ENCODE measurements at places on chromosomes 6 and 20.
A peak's percentile ranks its signal among the peaks of the same experiment; 100 is the strongest.

DNA sequence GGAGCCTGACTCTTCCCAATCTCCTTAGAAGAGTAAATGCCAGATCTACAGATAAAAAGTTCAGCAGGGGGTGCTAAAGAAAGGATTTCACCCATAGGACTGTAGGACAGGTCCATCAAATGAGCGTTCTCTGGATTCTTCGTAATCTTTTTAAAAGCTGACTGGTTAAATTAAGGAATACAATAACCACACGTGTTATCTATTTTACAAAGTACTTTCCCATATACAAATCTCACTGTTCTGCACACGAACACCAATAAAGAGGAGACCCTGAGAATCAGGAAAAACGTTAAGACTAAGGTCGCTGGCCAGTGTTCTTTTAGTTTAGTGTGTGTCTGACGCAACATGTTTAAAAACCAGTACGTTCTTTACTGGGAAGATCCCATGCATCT is 542 bp downstream of the TUBE1 start:
- DNase-seq = no peak

DNA sequence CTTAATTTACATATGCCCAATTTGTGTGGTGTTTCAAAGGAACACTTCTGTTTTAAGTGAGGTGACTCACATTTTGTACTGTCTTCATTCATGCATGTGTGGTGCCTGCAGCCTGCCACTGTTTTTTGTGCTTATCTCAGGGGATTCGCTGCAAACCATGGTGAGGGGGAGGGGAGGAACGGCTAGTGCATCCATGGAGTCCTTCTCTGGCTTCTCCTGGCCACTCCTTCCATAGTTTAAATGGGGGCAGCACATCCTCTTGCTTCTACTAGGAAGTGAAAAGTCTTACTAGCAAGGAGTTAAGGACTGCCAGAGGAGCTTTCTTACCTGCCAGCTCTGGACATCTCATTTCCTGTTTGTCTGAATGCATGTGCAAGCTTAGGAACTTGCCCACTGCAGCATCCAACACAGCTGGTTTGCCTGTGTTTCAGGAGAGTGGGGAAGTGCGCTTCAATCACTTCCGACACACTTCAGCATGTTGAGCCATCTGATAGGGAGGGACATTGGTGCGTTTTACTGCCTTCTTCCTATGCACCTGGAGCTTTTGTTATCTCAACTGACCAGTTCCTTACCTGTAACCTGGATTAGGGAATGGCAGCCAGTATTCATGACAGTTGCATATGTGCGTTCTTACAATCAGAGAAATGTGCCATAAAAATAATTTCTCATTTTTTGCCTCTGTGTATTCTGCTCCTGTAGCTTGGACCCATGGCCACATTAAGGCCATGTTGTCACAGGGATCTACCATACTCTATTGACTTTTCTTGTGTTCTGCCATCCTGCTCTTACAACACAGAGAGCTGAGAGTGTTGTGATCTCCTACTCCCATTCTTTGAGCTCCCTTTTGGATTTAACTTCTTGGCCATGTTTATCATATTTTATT is 211.3 kb downstream of the ARID1B start:
- no peak for DNase-seq

DNA sequence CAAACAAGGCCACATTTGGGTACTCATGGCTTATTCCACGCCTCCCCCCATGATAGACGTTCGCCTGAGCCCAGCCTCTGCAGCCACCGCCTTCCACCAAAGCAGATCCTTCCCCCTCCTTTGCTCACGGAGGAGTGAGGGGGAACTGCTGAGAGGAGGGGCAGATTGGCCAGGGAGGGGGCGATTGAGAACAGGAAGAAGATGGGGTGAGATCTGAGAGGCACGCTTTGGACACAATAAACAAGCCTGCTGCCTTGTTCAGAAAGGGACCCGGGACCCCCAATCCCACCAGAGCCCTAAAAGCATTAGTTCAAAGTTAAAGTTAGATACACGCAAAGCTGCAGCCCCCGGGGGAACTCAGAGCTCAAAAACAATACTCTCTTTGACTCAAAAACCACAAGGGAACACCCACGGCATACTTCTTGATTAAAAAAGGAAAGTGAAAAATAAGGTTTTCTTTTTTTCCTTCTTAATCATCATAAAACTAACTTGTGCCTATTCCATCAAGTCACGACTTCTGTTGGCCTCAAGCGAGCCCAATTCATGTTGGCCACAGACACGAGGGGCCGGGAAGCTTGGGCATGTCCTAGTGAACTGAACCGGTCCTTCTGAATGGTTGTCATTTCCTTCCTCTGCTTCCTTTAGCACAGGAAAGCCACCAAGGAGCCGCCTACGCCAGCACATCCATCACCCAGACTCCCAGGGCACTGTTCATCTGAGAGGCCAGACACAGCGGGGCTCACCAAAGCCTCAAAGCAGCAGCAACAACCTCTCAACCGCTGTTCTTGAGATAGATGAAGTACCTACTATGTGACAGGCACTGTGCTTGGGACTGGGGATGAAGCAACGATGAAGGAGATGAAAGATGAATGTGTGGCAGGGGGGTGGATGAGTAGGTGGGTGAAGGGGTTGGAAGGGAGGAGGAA is 44.7 kb downstream of the NFATC2 start:
- peak; percentile 26 for DNase-seq

- no peak for DNase-seq
Observed at GRCh38 chr6:82693094-82693493, 329.5 kb downstream of the TPBG start.

DNA sequence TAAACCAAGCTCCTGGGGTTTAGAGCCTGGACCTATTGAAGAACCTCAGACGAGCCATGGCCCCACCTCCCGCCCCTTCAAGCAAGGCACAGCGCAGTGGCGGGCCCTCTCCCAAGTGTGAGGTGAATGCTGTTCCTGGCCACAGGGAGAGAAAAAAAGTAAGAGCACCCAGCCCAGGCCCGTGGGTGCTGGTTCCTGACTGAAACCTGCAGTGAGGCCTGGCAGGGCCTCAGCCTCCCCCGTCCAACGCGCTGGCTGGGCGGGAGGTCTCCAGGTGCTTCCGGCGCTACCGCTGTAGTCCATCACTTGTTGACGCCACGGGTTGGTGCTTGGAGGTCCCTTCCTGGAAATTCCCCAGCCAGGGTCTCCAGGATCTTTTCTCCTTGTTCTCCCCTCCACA is 5.5 kb upstream of the FAM83C start:
- DNase-seq = no peak

DNA sequence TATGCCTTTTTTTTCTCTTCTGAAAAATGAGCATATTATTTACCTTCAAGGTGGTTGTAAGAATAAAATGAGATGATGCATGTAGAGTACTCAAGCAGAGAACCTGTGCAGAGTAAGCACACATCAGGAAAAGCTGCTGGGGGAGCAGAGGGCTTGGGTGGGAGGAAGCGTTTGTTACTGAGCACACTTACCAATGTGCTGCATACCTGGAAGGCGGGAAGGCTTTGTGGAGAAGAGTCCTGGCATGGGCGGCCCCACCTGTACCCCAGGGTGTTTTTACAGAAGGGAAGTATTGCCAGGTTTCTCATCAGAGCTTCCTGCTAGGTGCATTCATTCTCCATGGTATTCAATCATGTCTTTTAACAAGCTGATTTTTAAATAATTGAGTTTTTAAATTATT is 52.9 kb downstream of the CSE1L start:
- no peak for DNase-seq

- DNase-seq = no peak
Observed at GRCh38 chr6:151109869-151110575, 129.7 kb upstream of the AKAP12 start.

GRCh38 chr6:125888989-125889656 is 67.4 kb upstream of the HINT3 start:
- DNase-seq = no peak

DNA sequence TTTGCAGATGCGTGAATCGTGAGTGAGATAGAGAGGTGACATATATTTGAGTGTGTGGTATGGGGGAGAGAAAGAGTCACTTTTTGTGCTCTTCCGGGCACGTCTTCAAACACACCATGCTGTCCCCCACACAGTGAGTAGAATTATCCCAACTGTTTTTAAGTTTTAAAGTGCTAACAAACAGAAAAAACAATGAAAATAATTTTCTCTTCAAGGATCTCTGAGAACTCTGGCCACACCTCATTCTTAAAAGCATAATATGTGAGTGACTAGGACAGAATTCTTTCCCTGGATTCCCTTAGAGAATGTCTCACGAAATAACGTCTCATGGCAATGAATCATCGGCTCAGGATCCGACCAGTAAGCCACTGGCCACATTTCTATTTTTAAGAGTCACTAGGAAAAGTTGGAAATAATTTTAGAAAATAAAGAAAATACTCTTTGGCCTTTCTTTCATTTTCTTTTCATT is 235.7 kb upstream of the ZNF217 start:
- DNase-seq = no peak

GRCh38 chr20:17465236-17465635 is 65.9 kb downstream of the BFSP1 start:
- no peak for DNase-seq

- no peak for DNase-seq
Observed at GRCh38 chr6:157541618-157542413, 160.8 kb downstream of the ZDHHC14 start.

- no peak for DNase-seq
Observed at GRCh38 chr6:66865771-66866170, 1158.7 kb upstream of the EYS start.

DNA sequence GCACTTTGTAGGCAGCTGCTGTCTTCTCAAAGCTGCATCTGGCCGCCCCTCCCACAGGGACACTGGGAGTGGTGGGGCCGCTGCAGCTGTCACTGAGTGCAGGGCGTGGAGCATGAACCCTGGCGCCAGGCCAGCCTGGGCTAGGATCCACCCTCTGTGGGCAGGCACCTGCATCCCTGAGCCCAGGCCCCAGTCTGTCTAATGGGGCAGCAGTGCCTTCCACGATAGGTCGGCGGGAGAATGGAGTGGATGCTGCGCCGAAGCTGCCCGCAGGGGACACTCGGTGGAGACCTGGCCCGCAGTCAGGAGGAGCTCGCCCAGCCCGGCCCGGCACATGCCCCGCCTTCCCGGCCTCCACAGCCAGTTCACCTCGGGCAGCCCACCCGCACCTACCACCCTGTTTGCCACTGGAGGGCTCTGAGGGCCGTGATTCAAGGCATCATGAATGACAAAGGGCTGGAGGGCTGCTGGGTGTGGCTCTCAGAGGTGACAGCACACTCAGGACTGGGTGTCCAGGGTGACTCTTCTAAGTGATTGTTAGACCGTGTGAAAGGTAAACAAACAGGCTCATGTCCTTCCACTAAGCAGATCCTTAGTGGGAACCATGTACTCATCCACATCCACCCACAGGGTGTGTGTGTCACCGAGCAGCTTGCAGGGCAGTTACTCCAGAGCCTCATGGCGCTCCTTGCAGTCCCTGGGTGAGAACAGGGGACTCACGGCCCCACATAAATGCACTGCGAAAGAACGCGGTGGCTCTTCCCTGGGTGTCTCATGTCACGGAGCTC is 133.9 kb downstream of the AGPAT4 start:
- no peak for DNase-seq

- no peak for DNase-seq
Observed at GRCh38 chr20:57053793-57054552, 212.5 kb downstream of the BMP7 start.

- no peak for DNase-seq
Observed at GRCh38 chr6:126064748-126065401, 78.5 kb downstream of the TRMT11 start.

DNA sequence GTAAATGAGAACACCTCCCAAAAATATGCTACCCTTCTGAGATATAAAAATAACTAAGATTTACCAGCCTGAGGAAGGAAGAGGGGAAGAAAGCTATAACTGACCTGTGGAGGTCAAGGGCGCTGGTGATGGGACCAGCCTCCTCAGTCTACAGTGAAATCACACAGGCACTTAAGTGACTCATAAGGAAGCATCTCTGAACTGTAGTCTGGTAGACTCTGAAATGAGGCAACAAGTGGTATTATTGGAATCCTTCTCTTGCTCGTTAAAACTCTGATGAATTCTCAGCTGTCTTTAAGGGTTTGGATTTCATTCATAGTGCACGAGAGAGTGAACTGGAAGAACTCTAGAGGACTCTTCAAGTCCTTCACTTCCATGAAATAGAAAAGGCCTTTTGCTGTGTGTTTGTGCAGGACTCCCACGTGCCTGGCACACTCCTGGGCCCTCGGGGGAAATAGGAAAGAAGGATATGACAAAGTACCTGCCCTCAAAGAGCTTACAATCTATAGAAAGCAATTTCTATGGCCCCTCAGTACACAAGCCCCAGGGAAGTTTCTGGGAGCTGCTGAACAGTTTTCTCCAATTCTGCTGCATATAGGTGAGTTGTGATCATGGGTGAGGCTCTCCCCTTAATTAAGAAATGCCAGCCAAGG is 231.8 kb upstream of the RREB1 start:
- no peak for DNase-seq

- DNase-seq = no peak
Observed at GRCh38 chr6:21208081-21208795, 385.3 kb upstream of the SOX4 start.

- peak; percentile 2 for DNase-seq
Observed at GRCh38 chr6:156013155-156013554, 557.5 kb upstream of the NOX3 start.

DNA sequence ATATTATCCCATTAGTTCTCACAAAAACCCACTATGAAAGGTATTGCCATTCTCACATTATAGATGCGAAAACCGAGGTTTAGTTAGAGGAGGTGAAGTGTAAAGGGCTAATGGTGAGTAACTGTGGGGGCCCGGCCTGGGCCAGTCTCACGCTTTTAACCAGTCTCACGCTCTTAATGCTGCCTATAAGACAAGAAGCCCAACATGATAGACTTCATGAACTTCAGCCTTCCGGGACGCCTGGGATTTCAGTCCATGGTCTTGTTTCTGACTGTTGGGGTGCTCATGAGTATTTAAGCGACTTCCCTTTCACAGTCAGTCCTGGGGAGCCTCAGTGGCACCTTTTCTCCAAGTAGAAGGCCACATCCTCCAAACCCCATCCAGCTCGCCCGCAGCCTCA is 31.7 kb downstream of the AGPAT4 start:
- DNase-seq = no peak

DNA sequence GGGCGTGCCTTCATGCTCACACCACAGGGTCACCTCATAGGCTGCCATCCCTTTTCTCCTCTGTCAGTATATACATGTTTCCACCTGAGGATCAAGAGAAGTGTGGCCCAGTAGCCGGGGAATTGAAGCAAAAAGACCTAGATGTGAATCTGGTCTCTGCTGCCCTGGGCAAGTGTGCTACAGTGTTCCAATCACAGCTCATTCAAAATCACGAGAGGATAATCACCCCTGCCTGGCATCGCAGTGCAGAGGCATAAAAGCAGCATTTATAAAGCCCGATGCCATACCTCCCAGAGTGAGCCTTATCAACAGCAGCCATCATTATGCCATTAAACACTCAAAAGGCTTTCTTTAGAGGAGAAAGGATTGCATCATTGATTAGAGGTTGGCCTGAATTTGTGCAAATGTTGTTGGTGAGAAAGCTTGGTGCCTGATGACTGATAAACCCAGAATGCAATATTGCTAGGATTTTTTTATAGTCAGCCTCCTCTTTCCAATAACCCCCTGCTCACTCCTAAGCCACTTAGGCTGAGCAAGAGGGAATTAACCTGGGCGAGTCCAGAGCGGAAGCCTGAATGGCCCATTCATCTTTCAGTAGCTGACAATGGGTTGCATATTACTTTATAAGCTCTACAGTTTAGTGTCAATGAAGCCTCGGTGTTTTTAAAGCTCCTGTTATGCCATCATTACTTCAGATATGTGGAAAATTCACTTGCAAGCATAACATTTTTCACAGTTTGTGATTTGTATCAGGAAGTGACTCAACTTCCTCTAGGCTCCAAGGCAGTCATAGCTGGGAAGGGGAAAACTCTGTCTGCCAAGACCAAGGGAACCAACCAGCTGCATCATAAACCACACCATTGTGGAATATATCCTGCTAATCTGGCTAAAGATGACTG is 92.5 kb upstream of the NXT1 start:
- DNase-seq = no peak
